Pons (tissue), 1 donor: ENCODE measurements at places on chromosomes 7 and 10.

- DNase-seq: no peak
These were observed at the start of gene CLDN4 for GRCh38 chr7:73830681-73831583. CLDN4 (plus strand) TSS chr7:73830996; CDS start chr7:73831202, 206 bp downstream.

GRCh38 chr10:70866424-70866823 lies 21.9 kb downstream of the PCBD1 start:
- no peak for DNase-seq

DNA sequence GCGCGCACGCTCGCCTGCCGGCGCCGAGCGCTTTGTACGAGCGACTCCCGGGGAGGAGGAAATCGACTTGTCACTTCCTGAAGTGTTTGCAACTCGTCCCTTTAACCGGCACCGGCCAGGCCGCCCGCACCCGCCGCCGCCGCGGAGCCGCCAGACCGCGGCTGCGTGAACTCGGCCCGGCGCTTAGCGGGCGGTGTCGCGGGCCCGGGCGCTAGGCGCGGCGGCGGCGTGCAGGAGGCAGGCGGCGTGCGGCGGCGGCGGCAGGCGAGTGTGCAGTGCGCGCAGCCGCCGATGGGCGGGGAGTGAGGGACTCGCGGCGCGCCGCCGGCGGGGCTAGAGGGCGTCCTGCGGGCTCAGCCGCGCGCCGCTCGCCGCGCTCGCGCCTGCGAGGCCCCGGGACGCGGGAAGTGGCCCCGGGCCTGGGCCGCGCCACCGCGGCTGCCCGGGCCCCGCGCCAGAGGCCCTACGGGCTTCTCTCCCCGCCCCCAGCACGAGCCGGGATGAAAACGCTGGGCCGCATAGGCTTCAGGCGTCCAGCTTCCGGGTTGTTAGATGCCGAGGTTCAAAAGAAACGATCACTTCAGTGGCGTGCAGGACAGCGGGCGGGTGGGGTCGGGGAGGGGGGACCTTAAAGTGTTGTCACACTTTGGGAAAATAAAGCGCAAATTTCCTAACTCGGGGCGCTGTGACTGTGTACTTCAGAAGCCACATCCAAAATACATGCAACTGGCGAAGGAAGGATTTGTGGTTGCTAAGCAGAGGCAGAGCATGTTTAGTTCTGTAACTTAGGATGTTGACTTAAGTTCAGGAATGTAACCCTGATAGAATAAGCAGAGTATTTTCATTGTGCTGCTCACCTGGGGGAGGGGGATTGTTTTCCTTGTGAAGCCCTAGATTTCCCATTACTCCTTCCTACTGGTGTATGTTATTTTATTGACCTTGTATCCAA lies at the start of gene FAM53B:
TSS of gene FAM53B (minus strand) at position 277 of the 949 bp plus-strand sequence. CDS start 37,665 bp downstream, outside the sequence.
- DNase-seq: peak; percentile 78

GRCh38 chr7:41869091-41869490 lies 166.2 kb upstream of the INHBA start:
- no peak for DNase-seq

DNA sequence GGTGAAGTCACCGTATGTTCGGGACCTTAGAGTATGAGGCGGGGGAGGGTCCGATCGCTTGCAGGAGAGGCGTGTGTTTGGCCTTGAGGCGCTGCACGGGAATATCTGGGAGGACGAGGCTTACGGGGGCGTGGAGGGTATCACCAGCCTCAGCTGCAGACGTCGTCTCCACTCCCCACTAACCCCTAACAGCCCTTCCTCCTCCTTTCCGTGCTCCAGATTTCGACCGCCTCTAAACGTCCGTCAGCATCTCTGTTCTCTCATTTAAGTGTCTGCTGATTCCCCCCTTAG lies 23.5 kb upstream of the ZNF12 start:
- no peak for DNase-seq

DNA sequence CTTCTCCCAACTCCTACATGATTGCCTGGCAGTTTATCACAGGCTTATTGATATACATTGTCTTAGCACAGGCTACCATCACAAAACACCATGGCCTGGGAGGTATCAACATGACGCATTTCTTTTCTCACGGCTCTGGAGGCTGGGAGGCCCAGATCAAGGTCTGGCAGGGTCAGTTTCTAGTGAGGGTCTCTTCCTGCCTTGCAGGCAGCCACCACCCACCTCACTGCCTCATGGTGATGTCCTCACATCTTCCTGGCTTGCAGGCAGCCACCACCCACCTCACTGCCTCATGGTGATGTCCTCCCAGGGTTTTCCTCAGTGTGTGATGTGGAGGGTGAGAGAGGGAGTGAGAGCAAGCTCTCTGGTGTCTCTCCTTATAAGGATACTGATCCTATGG lies 599.3 kb upstream of the MKI67 start:
- DNase-seq: no peak

GRCh38 chr10:58661336-58661735 lies 148.7 kb downstream of the BICC1 start:
- DNase-seq: no peak

GRCh38 chr7:84701524-84702306 lies 485.1 kb downstream of the SEMA3D start:
- DNase-seq: no peak

DNA sequence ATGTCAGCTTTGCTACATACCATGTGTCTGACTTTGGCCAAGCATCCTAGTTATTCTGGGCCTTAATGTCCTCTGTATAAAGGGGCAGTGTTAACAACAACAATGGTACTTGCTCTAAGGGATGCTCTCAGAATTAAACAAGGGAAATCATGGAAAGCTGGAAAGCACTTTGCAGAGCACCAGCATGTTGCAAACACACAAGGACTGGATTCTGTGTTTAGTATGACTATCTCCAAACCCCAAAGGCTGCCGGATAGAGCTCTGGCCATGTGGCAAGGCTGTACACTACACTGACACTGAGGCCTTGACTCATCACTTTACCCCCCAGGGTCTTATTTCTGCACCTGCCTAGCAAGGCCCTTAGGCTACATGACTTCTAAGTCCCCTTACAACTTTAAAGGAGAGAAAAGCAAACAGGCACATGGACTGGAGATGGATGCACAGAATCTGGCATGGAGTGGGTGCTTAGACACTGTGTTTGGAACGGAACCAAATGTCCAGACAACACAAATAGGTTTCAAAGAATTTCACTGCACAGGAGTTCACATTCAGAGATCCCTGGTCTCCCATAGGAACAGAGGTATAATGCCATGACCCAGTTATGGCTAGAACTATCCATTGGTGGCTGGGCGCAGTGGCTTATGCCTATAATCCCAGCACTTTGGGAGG lies 74.6 kb downstream of the FAM13C start:
- DNase-seq: peak; percentile 98

- DNase-seq: no peak
These were observed 504.6 kb upstream of the MKI67 start for GRCh38 chr10:128630787-128631252.

- DNase-seq: no peak
These were observed 24.5 kb downstream of the ADRB1 start for GRCh38 chr10:114068054-114068707.

DNA sequence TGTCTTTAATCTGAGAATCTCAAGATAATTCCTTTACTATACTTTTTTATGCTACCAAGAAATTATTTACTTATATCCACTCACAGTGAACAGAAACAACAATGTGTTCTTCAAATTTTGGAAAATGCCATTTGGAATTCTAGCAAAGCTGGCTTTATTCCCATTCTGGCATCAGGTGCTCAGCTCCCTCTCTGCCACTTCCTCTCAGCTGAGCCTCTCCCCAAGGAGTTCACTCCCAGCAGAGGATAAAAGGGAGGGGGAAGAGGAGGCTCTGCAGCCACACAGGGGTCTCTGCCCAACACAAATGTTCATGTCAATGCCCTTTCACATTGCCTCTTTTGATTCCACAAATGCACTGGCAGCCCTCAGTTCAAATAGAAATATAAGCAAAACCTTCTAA lies 116.9 kb downstream of the CPEB3 start:
- no peak for DNase-seq

DNA sequence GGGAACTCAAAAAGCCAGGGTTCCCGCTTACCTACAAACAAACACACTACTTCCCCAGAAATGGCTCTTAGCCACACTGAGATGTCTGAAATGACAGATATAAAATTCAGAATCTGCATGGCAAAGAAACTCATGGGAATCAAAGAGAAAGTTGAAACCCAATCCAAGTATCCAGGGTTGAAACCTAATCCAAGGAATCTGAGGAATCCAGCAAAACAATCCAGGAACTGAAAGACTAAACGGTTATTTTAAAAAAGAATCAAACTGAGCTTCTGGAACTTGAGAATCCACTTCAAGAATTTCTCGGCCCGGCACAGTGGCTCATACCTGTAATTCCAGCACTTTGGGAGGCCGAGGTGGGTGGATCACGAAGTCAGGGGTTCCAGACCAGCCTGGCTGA lies 568.8 kb downstream of the POM121L12 start:
- no peak for DNase-seq

DNA sequence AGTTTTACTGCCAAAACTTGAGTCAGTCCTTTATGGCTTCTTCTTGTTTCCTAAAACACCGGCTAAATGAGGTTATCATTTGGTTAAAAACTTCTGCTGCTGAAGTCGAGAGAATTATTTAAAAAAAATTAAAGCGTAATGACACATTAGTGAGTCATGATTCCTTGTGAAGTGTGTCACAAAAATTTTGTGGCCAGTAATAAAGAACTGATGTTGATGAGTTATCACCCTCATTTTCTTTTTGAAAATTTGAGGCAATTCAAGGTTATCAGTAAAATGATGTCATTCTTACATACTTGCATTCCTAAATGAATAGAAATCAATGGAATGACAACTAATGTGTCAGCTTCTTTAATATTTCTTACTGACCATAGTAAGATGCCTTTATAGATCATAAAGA lies 427.4 kb downstream of the SORCS3 start:
- DNase-seq: no peak

GRCh38 chr10:86019141-86019540 lies 347.5 kb downstream of the GRID1 start:
- DNase-seq: no peak

DNA sequence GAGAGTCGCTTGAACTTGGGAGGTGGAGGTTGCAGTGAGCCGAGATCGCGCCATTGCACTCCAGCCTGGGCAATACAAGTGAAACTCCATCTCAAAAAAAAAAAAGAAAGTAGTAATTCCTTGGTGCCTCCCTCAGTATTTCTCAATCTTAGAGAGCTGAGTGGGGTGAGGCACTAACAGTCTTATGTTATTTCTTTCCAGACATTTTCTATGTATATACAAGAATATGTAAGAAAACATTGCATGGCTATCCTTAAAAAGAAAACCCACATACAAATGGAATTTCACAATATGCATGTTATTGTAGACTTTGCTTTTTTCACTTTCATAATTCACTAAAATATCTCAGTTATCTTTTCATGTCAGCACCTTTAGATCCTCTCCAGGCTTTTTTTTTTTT lies 13.6 kb upstream of the SLF2 start:
- no peak for DNase-seq

DNA sequence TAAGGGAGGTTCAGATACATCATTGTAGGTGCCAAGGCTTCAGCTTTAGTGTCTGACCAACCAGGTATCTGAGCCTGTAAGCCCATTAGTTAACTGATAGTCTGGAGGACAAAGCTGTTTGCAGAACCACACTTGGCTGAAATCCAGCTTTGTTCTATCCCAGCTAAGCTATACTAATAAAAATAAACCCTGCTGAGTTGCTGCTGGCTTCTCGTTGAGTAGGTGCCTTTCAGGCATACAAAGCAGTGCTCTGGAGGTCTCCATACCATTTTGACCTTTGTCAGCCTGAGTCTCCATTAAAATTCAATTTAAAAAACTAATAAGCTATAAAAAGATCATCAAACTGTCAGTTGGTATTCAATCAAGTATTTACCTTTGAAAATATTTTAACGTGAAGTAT lies 22.0 kb downstream of the CDCA7L start:
- DNase-seq: no peak

DNA sequence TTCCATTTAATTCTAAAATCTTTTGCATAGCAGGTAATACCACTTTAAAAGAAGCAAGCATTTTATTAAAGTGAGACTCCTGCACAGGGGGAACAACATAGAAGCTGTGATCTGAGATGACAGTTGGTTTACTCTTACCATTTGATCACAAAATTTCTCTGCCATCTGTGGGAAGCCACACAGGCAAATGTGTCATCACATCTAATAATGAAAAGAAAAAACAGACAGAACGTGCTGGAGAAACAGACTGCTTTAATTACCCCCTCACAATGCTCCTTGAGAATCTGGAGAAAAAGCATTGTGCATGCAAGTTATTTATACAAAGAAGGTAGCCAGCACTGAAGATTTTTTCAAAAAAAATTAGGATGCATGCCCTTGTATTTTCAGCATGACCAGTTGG lies 165.2 kb upstream of the PTER start:
- DNase-seq: no peak

GRCh38 chr10:77518241-77518909 lies 119.2 kb downstream of the KCNMA1 start:
- no peak for DNase-seq

GRCh38 chr10:117652228-117653169 lies 110.0 kb downstream of the EMX2 start:
- no peak for DNase-seq

- DNase-seq: no peak
These were observed 197.4 kb downstream of the KBTBD2 start for GRCh38 chr7:32694182-32694581.

GRCh38 chr10:49324711-49325110 lies 25.7 kb downstream of the C10orf71 start:
- DNase-seq: no peak

DNA sequence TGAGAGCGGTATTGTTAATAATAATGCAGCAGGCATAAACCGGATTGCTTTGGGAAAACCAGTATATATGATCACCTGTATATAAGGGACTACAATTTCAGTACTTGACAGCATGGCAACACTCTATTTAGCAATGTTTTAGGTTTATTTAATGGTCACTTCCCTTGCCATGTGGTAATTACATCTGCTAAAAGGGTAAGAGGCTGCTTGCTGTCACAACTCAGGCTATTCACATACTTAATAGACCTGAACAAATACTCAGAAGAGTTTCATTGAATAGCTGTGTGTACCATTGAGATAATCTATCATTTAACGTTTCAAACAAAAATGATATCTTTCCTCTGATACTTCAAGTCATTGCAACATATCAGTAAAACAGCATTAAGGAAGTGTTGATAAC lies 90.1 kb downstream of the PCDH15 start:
- no peak for DNase-seq

DNA sequence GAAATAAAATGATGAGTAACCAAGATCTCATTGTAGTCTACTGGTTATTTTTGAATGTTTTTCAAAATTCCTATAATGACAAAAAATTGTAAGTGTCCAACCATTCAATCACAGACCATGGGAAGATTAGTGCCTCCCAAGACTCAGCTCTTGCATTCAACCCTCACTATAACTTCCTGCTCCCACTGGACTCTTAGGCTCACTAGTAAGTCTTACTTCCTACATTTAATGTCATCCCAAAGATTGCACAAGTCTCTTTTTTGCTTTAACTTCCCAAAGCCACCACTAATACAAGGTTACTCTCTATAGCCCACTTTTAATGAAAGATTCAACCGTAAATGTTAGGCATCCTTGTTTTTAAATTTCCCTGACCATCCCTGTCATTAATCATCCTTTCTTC lies 111.9 kb upstream of the NRBF2 start:
- DNase-seq: no peak

- DNase-seq: no peak
These were observed 12.4 kb downstream of the PODXL start for GRCh38 chr7:131544021-131544420.
